ENCODE measurements at places on chromosomes 7 and 10. TPM values are rescaled to one million over a fixed set of nuclear protein-coding genes. Genes with fewer than 3 reads are reported as not detected.

GARIN1A gene
- 0.23 TPM for total RNA-seq

DDC gene
- not detected for total RNA-seq

LIPN gene
- total RNA-seq = not detected

SNX10 gene
- not detected for total RNA-seq

ERVW-1 gene
- total RNA-seq = not detected

CPA4 gene
- 49.9 TPM for total RNA-seq

PVRIG gene
- not detected for total RNA-seq

C10orf62 gene
- total RNA-seq = not detected

CTAGE15 gene
- total RNA-seq = not detected

GNGT1 gene
- not detected for total RNA-seq

ATOH7 gene
- total RNA-seq = not detected

GALNT17 gene
- under 0.01 TPM for total RNA-seq

ADAM8 gene
- 0.09 TPM for total RNA-seq

OPN4 gene
- total RNA-seq = not detected

WDR11 gene
- total RNA-seq = 34.9 TPM
